ENCODE measurements at places on chromosomes 7 and 10.
A peak's percentile ranks its signal among the peaks of the same experiment; 100 is the strongest.

DNA sequence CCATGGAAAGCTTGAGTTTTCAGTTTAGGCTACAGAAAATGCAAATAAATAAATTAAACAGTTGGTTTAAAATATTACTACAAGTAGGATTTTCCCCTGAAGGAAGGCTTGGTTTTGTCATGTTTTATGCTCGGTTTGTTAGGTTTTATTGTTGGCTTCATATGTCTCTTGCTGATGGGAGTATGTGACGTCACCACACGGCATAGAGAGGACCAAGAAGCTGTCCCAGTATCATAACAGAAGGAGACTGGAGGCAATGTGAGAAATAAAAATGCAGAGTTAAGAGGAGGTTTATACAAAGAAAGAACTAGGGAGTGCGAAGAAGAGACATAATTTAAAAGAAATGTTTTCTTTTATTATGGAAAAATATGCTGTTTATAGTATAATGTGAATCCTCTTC, 24.4 kb downstream of the PCDH15 start:
- no peak for DNase-seq

DNA sequence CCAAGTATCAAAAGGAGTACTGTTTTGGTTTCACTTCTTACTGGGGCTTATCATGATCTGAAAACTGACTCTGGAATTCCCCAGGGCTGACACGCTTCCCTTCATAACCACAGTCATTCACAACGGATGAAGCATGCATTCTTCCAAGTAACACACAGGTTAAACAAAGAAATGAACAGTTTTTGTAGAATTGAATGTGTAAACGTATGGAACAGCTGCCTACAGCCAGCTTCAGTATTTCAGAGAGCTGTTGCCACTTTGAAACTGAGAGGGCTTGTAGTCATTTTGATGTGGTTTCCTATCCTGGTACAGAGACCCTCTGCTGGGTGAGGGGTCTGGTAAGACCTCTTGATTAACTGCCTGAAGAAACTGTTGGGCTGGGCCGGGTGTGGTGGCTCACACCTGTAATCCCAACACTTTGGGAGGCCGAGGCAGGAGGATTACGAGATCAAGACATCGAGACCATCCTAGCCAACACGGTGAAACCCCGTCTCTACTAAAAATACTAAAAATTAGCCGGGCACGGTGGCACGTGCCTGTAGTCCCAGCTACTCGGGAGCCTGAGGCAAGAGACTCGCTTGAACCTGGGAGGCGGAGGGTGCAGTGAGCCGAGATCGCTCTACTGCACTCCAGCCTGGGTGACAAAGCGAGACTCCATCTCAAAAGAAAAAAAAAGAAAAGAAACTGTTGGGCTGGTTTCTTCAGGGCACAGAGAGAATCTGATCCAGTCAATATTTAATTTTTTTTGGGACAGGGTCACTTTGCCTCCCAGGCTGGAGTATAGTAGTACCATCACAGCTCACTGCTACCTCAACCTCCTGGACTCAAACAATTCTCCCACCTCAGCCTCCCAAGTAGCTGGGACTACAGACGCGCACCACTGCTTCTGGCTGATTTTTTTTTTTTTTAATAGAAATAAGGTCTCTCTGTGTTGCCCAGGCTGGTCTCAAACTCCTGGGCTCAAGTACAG, 4.7 kb downstream of the NFE2L3 start:
- DNase-seq = no peak

DNA sequence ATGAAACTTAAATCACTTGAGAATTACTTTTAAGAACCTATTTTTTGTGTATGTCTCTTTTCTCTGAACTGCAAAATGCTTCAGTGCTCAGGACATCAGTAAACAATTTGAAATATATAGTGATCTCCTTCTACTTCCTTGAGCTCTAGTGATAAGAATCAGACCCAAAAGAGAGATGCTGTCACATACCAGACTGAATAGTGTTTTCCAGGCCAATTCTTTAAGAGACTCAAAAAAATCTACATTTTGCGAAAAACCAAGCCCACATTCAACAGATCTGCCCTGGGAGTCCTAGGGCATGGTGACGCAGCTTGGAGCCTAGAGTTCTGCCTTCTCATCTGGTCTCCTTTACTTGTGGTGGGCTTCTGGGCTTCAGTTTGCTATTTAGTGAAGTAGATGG, 72.1 kb upstream of the SLC13A1 start:
- no peak for DNase-seq

GRCh38 chr10:29514306-29514705, 120.5 kb downstream of the SVIL start:
- no peak for DNase-seq

- DNase-seq = no peak
Observed at GRCh38 chr7:24706211-24707170, 50.8 kb downstream of the GSDME start.

DNA sequence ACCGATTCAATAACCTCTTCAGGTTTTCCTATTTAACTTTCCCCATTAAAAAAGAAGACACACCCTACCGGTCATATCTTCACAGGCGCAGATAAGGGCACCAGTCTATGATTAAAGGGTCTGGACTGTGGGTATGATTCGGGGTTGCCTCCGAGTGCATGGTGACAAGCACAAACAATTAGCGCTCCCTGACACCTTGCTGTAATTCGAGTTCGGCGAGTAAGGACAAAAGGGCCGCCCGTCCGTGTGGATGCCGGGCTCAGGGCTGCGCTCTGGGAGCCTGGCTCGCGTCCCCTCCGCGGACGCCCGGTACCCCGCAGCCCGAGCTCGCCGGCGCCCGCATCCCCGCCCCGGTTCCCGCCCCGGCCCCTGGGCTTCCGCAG, 111.9 kb upstream of the RHEB start:
- DNase-seq = peak; percentile 18

All from brain (organoid and tissue), 16 donors.